ENCODE measurements at places on chromosomes 2 and 18.

DNA sequence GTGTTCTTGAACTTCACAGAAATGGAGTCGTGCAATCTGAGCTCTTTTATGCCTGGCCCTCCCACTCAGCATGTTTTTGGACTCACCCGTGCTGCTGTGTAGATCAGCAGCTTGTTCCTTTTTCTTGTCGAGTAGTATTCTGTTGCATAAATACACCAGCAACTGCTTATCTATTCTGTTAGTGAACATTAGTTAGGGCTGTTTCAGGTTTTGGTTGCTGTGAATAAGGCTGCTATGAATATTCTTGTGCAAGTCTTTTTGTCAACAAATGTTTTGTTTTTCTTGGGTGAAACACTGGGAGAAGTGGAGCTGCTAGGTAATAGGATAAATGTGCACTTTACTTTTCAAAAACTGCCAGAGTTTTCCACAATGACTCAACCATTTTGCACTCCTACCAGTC lies 15.3 kb upstream of the CIDEA start:
- DNase-seq = no peak

- DNase-seq = no peak
These were observed 823 bp upstream of the RNU2-63P start for GRCh38 chr2:88016960-88017779.

GRCh38 chr2:102892698-102893310 lies 131.0 kb downstream of the TMEM182 start:
- DNase-seq = no peak

GRCh38 chr2:230913406-230914143 lies 11.5 kb downstream of the GPR55 start:
- DNase-seq = no peak

GRCh38 chr2:62119311-62119974 lies 76.5 kb upstream of the B3GNT2 start:
- DNase-seq = no peak

GRCh38 chr18:47172476-47172875 lies 3.7 kb downstream of the IER3IP1 start:
- DNase-seq = no peak

DNA sequence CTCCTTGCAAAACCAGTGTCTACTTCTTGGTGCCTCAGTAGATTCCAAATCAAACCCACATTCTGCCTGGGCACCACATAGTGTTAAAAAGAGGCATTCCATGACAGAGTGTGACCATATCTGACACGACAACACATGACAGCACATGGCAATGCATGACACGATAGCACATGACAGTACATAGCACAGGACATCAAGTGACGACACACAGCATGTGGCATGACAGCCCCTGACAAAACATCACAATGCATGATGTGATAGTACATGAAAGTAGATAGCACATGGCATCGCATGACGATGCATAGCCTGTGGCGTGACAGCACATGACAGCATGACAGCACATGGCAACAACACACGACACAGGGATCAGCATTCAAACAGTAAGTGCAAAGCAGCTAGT lies 845.9 kb upstream of the SALL3 start:
- DNase-seq = no peak

GRCh38 chr18:23521907-23522306 lies 18.6 kb downstream of the RMC1 start:
- no peak for DNase-seq

DNA sequence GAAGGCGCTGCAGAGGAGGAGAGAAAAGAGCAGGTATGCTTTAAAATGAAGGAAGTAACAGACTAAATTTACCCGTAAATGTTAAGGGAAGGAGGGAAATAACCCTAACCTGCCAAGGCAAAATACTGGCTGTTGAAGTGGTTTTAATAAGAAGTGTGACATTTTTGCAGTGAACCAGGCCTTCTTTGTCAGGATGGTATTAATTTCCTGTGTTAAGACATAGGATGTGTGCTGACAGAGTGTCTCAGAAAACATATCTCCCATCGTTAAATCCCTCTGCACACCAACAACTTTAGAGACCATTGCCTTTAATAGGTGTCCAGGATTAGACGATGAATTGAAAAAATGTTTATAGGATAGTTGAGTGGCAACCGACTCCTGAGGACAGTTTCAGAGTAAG lies 9.9 kb downstream of the TTC39C start:
- DNase-seq = no peak

- DNase-seq = no peak
These were observed 134.6 kb upstream of the SPATS2L start for GRCh38 chr2:200171731-200172482.

DNA sequence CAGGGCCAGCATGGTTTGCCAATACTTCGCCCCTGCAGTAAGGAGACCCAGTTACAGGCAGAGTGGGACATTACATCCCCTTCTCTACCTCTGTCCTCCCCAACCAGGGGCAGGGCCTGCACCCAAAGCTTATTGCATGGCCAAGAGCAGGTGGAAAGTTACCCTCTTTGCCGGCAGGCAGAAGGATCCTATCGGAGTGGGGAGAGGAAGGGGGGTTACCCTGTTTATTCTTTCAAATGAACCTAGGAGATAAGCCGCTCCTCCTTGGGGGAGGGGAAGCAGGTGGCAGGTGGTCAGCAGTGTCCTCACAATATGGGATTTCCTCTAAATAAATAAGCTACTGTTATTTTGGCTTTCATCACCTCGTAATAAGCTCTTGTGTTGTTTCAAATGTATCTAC lies 53.9 kb downstream of the SPATS2L start:
- DNase-seq = no peak

- no peak for DNase-seq
These were observed 1566.6 kb upstream of the SLC39A10 start for GRCh38 chr2:194090251-194090905.

DNA sequence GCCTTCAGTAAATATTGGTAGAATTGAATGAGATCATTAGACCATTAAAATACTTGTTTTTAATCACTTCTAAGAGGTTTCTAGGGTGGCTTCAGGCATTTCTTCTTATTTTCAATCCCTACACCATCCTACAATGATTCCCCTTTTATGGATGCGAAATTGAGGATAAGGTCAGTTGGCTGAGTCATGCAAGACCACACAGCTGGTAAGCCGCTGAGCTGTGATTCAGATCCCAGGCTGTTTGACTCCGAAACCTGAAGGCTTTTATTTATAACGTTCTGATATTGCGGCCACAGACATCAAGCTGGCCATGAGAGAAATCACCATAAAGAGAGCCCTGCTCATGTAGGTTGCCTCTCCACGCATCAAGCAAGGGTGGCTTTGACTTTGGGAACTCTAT lies 133.4 kb downstream of the VAPA start:
- DNase-seq = no peak

GRCh38 chr18:31954349-31954748 lies 11.4 kb upstream of the TRAPPC8 start:
- no peak for DNase-seq

DNA sequence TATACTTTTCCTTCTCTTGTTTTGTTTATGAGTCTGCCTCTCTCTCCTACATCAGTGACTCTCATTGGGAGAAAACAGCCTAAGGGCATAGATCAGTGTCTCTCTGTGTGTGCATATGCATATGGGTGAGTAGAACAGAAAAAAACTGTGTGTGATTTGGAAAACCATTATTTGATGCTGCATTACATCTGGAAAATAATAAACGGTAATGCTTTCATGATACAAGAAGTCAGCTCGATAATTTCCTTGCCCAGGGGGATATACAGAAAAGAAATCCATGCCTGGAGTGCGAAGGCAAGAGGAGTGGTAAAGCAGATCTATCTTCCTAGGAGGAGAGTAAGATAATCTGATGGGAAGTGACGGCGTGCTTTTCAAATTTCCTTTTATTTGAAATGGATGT lies 221.5 kb upstream of the LYPD1 start:
- no peak for DNase-seq

DNA sequence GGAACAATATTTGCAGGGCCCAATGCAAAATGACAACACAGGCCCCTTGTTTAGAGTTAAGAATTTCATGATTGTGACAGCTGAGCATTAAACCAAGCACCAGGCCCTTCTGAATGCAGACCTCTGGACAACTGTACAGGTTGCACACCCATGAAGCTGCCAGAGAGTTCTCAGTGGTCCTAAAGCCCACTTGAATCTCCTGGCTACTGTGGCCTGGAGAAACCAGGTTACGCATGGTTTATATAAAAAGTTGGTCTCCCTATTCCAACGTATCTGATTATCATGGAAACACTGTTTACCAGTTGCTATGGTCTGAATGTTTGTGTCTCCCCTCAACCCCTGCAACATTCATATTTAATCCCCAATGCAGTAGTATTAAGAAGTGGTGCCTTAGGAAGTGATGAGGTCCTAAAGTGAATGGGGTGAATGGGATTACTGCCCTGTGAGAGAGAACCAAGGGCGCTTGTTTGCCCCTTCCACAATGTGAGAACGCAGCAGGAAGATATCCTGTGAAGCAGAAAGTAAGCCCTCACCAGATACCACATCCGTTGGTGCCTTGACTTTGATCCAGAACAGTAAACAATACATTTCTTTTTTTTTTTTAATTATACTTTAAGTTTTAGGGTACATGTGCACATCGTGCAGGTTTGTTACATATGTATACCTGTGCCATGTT lies 48.0 kb upstream of the ANXA4 start:
- no peak for DNase-seq

DNA sequence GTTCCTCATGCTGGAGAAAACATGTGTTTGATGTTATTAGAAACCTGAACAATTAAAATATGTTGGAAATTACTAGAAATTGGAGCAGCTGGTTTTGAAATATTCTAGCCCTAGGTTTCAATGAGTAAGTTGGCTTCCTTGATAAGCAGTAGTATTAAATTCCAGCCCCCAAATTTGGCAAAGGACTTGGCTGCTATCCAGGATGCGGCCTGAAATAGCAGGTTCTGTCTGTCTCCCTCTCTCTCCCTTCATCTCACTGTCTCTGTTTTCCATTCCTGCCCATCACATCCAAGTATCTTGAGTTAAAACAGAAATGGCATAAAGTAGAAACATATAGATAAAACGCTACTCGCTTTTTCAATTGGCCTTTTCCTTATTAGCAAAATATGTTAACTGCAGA lies 20.9 kb upstream of the GPR45 start:
- no peak for DNase-seq

DNA sequence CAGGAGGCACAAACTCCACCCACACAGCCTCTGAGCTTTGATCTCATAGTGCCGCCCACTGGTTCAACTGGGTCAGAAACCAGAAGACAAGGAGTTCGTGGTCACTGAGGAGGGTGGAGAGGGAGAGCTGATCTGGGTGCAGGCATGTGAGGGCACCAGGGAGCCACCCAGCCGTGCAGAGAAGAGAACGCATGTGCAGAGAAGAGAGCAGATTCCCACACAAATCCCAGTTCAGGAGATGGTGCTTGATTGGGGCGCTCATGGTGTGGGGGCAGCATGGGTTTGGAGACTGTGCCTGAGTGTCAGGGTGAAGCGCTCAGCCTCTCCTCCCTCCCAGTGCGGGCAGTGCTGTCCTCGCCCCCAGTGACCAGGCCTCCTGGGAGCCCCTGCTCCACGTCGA lies 375.2 kb upstream of the MYT1L start:
- no peak for DNase-seq

- DNase-seq = no peak
These were observed 69.7 kb upstream of the ACKR3 start for GRCh38 chr2:236499691-236500578.

- no peak for DNase-seq
These were observed 20.4 kb downstream of the ATP6V1B1 start for GRCh38 chr2:70956141-70956540.

- DNase-seq = no peak
These were observed 2.2 kb downstream of the ALPI start for GRCh38 chr2:232458051-232458660.

DNA sequence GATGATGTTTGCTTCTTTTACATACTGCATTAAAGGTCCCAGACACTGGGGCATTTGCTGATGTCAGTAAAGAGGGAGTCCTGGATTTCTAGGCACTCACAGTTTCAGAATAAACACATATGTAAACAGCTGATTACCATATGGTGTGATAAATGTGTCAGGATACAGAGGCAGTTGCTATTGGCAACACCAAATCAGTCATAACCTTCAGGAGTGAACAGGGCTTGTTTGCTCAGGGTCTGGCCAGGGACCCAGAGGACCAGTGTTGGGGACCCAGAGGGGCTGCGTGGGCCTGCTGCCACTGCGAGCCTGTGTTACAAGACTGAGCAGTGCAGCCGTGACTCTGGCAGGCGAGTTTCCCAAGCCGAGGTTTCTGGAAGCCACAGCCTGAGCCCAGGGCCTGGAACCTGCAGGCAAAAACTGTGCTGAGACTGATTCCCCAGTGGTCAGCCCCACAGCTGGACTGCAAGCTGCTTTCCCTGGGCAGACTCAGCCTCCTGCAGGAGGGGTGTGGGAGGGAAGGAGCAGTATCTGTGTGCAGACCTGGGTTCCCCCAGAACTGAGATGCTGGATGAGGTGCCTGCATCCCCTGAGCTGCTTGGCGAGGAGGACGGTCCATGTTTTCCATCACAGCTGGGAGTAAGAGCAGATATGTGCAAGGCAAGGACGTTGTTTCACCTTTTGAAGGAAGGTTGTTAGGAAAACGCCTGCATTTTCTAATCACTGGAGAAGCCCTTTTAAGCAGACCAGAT lies 23.6 kb downstream of the ASAP2 start:
- DNase-seq = no peak

- no peak for DNase-seq
These were observed 148.2 kb downstream of the RND3 start for GRCh38 chr2:150339282-150339681.

DNA sequence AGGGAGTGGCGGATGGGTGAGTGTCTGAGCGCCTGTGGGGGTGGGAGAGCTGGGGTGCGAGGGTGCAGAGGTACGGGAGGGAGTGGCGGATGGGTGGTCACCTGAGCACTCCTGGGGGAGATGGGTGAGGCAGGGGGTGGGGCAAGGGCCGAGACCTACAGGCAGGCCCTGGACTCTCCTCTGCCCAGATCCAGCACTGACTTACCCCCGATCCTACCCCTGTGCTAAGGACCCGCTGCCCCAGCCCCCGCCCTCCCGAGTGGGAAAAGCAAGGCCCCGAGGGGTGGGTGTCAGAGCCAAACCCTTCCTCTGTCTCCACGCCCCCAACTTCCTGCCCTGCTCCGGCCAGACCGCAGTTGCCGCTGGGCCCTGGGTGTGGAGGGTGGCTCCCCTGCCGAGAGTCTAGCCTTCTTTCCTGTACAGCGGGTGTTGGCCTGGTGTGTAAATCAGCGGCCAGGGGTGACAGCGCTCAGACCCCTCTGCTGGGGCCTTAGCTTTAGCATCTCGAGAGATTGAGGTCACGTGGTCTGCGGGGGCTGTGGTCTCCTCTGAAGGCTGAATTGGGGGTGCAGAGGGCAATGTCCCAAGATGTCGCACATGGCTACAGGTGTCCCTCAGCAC lies 12.5 kb downstream of the BOK start:
- DNase-seq = no peak

DNA sequence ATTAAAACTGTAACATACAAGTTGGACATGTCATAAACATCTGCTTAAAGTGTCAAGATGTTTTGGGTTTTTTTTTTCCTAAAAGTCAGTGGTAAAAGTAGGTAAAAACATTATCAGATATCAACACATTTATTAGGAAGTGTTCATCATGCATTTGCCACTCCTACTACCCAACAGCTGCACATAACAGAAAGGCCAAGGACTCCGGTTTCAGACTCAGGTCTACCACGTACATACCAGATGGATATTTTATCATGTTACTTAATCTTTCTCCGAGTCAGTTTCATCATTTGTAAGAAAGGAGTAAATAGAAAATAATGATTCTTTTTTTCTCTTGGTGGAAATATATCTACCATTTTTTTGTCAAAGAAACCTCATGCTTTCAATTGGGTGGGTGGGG lies 192.3 kb downstream of the UBE2E3 start:
- no peak for DNase-seq
